ENCODE measurements at places on chromosomes 1 and 21.

GRCh38 chr1:171716616-171717015 is 25.2 kb downstream of the VAMP4 start:
- DNase-seq = no peak

- no peak for DNase-seq
These were observed 1.4 kb upstream of the CFAP298 start for GRCh38 chr21:32613436-32614043.

DNA sequence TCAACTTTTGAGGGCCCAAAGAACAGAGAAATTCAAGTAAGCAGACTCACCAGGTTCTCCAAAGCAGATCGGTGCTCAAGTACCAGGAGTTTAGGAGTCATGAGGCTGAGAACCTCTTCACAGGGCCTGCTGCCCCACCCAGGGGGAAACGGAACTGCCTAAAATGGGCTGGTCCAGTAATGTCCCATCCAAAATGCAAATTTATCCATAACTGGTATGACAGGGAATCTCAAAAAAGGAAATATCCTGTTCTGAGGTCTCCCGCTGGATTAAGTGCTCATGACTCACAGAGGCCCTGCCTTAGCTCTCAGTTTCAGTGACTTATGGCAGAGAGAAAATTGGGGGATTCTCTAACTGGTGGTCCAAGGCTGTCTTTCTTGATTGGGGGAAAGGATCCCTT is 9.3 kb downstream of the SPRR2G start:
- DNase-seq = no peak

DNA sequence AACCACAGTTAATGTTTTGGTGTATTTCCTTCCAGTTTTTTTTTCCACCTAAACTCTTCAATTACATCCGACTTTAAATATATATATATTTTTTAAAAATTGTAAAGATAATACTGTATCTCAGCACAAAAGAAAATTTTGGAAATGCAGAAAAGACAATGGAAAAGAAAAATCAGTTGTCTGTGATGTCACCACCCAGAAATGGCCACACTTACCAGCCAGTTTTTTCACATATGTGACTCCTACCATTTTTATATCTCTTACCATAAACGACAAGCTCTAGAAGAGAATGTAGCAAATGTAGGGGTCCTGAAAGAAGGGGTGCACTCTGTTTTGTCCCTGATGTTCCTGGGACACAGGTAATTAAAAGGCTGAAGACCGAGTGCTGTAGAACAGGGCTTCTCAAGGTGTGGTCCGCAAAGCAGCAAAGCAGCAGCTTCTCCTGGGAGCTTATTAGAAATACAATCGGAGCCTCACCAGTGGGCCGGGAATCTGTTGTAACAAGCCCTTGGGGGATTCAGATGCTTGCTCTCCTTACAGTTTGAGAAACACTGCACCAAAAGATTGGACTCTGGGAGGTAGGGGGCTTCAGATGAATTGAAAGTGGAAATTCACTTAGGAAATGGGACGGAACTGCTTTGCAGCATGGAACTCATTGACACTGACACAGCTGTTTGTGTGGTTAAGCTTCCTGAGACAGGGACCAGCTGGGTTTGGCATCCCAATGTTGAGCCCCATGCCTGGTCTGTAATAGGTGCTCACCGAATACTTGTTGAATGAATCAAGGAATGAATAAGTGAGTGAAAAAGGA is 44.1 kb downstream of the ALPL start:
- no peak for DNase-seq

GRCh38 chr1:55412060-55412459 is 196.9 kb upstream of the USP24 start:
- DNase-seq = no peak

DNA sequence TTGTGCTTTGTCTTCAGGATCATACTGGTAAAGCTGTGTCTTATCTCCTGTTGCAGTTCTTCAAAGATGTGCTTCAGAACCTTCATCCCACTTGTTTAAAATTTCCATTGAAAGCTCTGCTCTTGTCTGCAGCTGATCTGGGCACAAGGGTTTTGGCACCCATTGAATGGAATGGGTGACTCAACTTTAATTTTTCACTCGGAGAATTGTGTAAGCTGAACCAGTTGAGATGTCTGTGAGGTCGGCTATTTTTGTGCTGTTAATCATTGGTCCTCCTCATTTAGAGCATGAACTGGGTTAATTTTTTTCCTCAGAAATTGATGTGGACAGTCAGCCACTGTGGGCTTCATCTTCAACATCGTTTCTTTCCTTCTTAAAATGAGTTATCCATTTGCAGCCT is 252.1 kb downstream of the TM2D1 start:
- DNase-seq = no peak

DNA sequence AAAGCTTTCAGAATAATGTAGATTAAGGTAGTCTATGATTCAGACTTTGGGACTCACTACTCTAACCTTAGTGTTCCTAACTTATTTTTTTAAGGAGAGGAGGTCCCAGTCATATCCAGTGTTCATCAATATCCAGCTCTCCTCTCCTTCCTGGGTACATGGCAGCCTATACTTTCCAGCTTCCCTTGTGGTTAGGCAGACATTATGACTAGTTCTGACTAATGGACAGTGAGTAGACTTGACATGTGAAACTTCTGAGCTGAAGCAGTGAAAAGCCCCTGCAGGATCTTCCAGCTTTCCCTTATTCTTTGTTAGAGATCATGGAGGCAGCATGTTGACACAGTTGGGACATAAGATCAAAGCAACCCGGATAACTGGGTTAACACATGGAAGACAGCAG is 144.2 kb downstream of the PTPRU start:
- DNase-seq = no peak

- DNase-seq = no peak
These were observed 5.8 kb downstream of the FAM43B start for GRCh38 chr1:20558191-20558590.

- no peak for DNase-seq
These were observed 176.1 kb downstream of the SLC45A1 start for GRCh38 chr1:8493916-8494540.
